NCI-H2029 (cell line): ENCODE measurements at places on chromosomes 7 and 10.

- no peak for DNase-seq
These were observed 36.6 kb downstream of the PRKCQ start for GRCh38 chr10:6543431-6544005.

- no peak for DNase-seq
These were observed 42.8 kb downstream of the CPXM2 start for GRCh38 chr10:123848564-123849457.

DNA sequence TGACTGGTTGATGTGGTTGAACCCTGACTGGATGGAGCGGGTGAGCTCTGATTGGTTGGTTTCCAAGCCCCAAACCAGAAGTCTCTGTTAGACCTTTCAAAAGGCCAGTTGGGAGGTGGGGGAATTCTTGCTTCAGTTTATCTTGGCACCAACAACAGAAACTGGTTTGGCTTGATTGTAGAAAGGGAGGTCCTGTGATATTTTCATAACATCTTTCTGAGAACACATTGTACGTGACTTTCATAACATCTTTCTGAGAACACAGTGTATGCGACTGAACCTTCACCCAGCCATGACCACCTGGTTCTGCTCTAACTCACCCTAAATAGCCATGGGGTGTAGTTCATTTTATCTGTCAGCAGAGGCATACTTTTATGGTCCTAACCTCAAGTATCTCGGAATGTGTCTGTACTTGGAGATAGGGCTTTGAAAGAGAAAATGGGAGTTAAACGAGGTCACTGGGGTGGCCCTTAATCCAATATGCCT is 88.3 kb downstream of the GALNT17 start:
- no peak for DNase-seq

- DNase-seq = no peak
These were observed 232.7 kb downstream of the PHF14 start for GRCh38 chr7:11206177-11206899.

GRCh38 chr10:104875561-104875960 is 234.5 kb downstream of the SORCS3 start:
- no peak for DNase-seq

GRCh38 chr7:128783143-128783861 is 7.7 kb upstream of the OPN1SW start:
- DNase-seq = no peak

- no peak for DNase-seq
These were observed 85.8 kb downstream of the PRPF18 start for GRCh38 chr10:13672548-13672947.

GRCh38 chr10:92965314-92965713 is 95.3 kb upstream of the CYP26C1 start:
- no peak for DNase-seq
